Astrocyte of the cerebellum (primary cell): ENCODE measurements at places on chromosomes 2 and 18.

- DNase-seq, result no peak
Measured at GRCh38 chr2:27118525-27119329, at the start of gene CGREF1. Gene CGREF1 (minus strand): TSS chr2:27119128. CDS start chr2:27104366, 14,762 bp downstream.

GRCh38 chr2:96073170-96073775, 38.6 kb upstream of the GPAT2 start:
- no peak for DNase-seq

- DNase-seq, result no peak
Measured at GRCh38 chr2:82257796-82258555, 1953.4 kb upstream of the LRRTM1 start.

GRCh38 chr18:37246779-37247340, 318.7 kb downstream of the CELF4 start:
- DNase-seq, result no peak

GRCh38 chr18:39781565-39781964, 2173.5 kb upstream of the PIK3C3 start:
- DNase-seq, result no peak
